ENCODE measurements at places on chromosomes 11 and 22. TPM values are rescaled to one million over a fixed set of nuclear protein-coding genes. Genes with fewer than 3 reads are reported as not detected.

GRCh38 chr11:61947486-61948210 lies 2.5 kb upstream of the BEST1 start:
- H3K36me3 ChIP-seq = no peaks in the 10 kb centered on the region
- no peak overlapping the region for H3K27ac ChIP-seq
- peaks cover 2% of the 10 kb centered on the region for H3K27me3 ChIP-seq
- no peak overlapping the region for H3K4me3 ChIP-seq
- peak; percentile 95 for DNase-seq
- H3K4me1 ChIP-seq = peaks cover 2% of the 10 kb centered on the region

- no peak overlapping the region for H3K4me3 ChIP-seq
- H3K27me3 ChIP-seq = no peaks in the 10 kb centered on the region
- H3K27ac ChIP-seq = no peak overlapping the region
Measured at GRCh38 chr11:58513747-58514367, 6.0 kb upstream of the OR5B21 start.

DNA sequence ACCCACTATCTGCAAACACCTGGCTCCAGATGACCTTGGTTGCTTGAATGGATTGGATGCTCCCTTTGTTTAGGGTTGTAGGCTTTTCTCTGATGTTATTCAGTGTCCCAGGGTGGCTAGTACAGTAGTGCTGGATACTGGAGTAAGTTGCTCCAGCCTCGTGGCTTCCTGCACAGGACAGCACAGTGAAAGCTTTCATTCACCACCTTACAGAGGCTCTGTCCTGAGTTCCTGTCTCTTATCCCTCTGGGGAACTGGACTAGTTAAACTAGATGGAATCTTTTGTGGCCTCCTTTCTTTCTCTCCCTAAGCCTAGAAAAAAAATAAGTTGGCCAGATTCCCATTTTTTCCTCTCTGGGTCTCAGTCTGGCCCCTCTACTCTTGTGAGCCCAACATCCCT lies 42.6 kb downstream of the MRPL48 start:
- H3K4me3 ChIP-seq = no peak overlapping the region
- no peaks in the 10 kb centered on the region for H3K36me3 ChIP-seq
- no peaks in the 10 kb centered on the region for H3K27me3 ChIP-seq
- DNase-seq = no peak
- no peaks in the 10 kb centered on the region for H3K4me1 ChIP-seq
- H3K27ac ChIP-seq = no peak overlapping the region

GRCh38 chr22:43198126-43198525 lies 11.2 kb upstream of the TTLL12 start:
- peaks cover 12% of the 10 kb centered on the region for H3K27me3 ChIP-seq
- no peak overlapping the region for H3K27ac ChIP-seq
- no peak for DNase-seq
- H3K36me3 ChIP-seq = no peaks in the 10 kb centered on the region

GRCh38 chr11:111693224-111693937 lies 72.8 kb downstream of the PPP2R1B start:
- no peak overlapping the region for H3K4me3 ChIP-seq
- H3K27me3 ChIP-seq = no peaks in the 10 kb centered on the region
- H3K27ac ChIP-seq = no peak overlapping the region

- no peak overlapping the region for H3K27ac ChIP-seq
- no peaks in the 10 kb centered on the region for H3K4me1 ChIP-seq
- H3K36me3 ChIP-seq = no peaks in the 10 kb centered on the region
- no peak for DNase-seq
Measured at GRCh38 chr11:96021901-96022650, 98.2 kb upstream of the MTMR2 start.

DNA sequence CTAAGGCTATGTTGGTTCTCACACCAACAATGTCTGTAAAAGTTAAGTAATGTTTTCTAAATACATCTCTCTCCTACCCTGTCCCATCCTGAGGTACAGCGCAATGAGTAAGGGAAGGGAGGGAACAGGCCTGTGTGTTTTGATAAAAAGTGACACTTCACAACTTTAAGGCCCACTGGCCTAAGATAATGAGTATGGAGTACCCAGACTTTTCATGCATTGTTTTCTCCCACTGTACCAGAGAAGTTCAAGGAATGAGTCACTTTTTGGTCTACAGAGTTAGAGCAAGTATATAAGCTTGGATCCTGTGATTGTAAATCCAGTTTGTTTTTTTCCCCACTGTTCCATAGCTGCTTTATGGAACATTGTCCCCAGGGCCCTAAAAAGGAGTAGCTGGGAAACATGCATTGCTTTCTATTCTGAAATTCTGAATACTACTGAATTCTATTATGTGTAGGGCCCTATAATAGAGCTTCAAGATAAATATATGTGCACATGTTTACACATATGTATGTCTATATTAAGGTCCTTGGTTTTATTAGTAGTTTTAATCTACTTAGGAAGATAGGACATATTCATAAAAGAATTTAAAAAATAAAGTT lies 29.8 kb downstream of the KCNE3 start:
- no peaks in the 10 kb centered on the region for H3K27me3 ChIP-seq
- no peak overlapping the region for H3K4me3 ChIP-seq
- no peaks in the 10 kb centered on the region for H3K4me1 ChIP-seq
- H3K36me3 ChIP-seq = no peaks in the 10 kb centered on the region
- DNase-seq = peak; percentile 53

DNA sequence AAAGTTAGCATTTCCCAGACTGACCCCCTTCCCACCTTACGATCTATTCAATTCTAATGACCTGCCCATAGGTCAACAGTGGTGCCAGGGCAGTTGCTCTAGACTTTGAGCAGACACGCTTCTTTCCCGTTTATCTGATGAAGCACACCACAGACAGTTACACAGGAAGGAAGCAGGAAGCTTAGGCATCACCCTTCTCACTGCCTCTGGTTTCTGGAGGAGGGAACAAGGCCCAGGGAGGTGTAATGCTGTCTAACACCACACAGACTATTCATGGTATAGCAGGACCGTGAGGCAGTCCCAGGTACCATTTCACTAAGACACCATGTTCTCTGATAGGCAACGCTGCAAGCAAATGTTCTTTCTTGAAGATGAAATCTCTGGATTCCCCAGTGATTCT lies 279.4 kb downstream of the NTM start:
- H3K27ac ChIP-seq = no peak overlapping the region
- H3K4me3 ChIP-seq = no peak overlapping the region
- no peak for DNase-seq
- no peaks in the 10 kb centered on the region for H3K36me3 ChIP-seq
- H3K4me1 ChIP-seq = no peaks in the 10 kb centered on the region
- peaks cover 4% of the 10 kb centered on the region for H3K27me3 ChIP-seq

DNA sequence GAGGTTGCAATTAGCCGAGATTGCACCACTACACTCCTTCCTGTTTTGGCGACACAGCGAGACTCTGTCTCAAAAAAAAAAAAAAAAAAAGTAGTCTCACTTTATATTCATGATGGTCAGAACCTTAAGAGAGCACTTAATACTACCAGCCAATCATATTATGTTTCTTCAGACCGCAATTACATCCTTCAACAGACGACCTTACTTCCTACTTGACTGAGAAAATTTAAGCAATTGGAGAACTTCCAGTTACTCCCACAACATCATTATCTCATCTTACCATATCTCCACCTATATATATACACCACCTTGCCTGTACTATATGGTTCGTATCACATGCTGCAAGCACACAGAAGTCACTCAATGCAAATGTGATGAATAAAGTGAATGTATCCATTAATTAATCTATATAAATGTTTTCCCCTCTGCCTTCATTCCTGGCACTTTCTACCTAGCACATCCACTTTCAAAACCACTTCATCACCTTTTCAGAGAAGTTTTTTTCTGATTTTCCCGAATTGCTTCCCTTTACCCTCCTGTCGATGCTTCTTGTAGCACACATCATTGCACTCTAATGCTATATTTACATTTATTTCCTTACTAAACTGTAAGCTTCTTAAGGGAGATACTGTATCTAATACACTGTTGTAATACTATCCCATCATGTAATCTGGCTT lies 13.8 kb downstream of the ATP5MG start:
- H3K36me3 ChIP-seq = no peaks in the 10 kb centered on the region
- no peak overlapping the region for H3K4me3 ChIP-seq
- H3K27me3 ChIP-seq = no peaks in the 10 kb centered on the region
- H3K4me1 ChIP-seq = peaks cover 3% of the 10 kb centered on the region

- peaks cover 8% of the 10 kb centered on the region for H3K27me3 ChIP-seq
- DNase-seq = peak; percentile 17
- H3K36me3 ChIP-seq = no peaks in the 10 kb centered on the region
- no peak overlapping the region for H3K4me3 ChIP-seq
- H3K27ac ChIP-seq = no peak overlapping the region
Measured at GRCh38 chr11:68643585-68643984, 40.8 kb upstream of the GAL start.

- no peaks in the 10 kb centered on the region for H3K36me3 ChIP-seq
- no peak overlapping the region for H3K27ac ChIP-seq
- peaks cover 33% of the 10 kb centered on the region for H3K27me3 ChIP-seq
- no peak for DNase-seq
Measured at GRCh38 chr22:42430528-42431125, 1.6 kb downstream of the NFAM1 start.

The SCN4B gene
- total RNA-seq = 10.4 TPM

The KCNJ1 gene
- total RNA-seq = not detected

The TNNT3 gene
- total RNA-seq = not detected

The ALG9 gene
- total RNA-seq = 26.5 TPM

The C1QTNF4 gene
- total RNA-seq = under 0.01 TPM

The SERHL2 gene
- 3.3 TPM for total RNA-seq

The E2F8 gene
- not detected for total RNA-seq

The NPTXR gene
- total RNA-seq = 2.0 TPM

The TECTA gene
- total RNA-seq = 0.26 TPM

The DCHS1 gene
- 11.0 TPM for total RNA-seq

The BDNF gene
- 16.7 TPM for total RNA-seq
